ENCODE measurements at places on chromosomes 4 and X. TPM values are rescaled to one million over a fixed set of nuclear protein-coding genes. Genes with fewer than 3 reads are reported as not detected.

DNA sequence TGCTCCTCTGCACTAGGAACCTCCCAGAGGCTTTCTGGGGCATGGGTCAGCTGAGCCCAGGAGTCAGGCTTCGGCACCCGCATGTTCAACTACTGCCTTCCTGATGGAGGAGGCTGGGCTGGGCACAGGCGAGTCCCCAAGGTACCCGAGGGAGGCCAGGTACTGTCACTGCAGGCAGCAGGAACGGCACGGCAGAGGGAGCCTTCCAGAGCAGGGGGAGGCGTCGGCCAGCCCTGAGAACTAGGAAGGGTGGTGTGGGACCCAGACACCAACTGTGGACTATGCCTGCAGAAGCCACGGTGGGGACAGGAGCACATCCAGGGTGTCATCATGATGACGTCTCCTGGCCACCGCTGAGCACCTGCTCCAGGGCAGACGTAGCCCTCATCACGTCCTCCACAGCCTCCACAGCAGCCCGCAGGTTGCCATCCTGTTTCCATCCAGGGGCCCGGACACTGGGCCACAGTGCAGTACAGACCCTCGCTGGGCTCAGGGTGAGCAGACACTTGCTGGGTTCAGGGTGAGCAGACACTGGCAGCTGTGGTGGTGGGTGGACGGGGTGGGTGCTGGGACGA is 40.8 kb downstream of the SORCS2 start:
- no peak for DNase-seq

GRCh38 chr4:40515398-40516293 is 114.0 kb downstream of the RBM47 start:
- DNase-seq = peak; percentile 25

GRCh38 chrX:47540754-47541538 is 20.1 kb upstream of the ARAF start:
- DNase-seq = peak; percentile 41

DNA sequence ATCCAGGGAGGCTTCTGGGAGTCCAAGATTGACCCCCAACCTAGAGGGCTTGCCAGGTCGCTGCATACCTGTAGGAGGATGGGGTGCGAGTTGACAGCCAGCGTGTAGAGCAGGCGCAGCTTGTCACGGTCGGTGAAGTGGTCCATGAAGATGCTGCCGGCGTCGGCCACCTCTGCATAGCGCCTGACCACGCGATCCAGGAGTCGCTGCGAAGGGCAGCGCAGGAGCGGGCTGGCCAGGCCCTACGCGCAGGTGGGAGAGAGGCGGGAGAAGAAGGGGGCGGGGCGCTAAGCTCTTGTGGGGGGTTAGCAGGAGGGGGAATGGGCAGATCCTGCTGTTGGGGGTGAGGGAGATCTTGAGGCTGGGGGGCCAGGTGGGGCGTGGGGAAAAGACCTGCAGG is 43.0 kb downstream of the DIPK2B start:
- DNase-seq = no peak

GRCh38 chr4:188161167-188161566 is 21.9 kb downstream of the TRIML1 start:
- DNase-seq = no peak

The TCEAL6 gene
- total RNA-seq = not detected

The TLR7 gene
- not detected for total RNA-seq

Data from activated CD4-positive, alpha-beta memory T cell treated with anti-CD3 and anti-CD28 coated beads for 36 hours (primary cell).